WTC11 (cell line): ENCODE measurements at places on chromosomes 7 and 10.
A peak's percentile ranks its signal among the peaks of the same experiment; 100 is the strongest.

- DNase-seq, result no peak
These were observed 35.8 kb downstream of the AIFM2 start for GRCh38 chr10:70096705-70097420.

GRCh38 chr7:143237366-143237765, 15.5 kb downstream of the TAS2R40 start:
- DNase-seq, result no peak

GRCh38 chr10:128405450-128405849, 279.2 kb upstream of the MKI67 start:
- DNase-seq, result no peak

GRCh38 chr10:109889867-109890266, 33.4 kb downstream of the XPNPEP1 start:
- DNase-seq, result no peak

DNA sequence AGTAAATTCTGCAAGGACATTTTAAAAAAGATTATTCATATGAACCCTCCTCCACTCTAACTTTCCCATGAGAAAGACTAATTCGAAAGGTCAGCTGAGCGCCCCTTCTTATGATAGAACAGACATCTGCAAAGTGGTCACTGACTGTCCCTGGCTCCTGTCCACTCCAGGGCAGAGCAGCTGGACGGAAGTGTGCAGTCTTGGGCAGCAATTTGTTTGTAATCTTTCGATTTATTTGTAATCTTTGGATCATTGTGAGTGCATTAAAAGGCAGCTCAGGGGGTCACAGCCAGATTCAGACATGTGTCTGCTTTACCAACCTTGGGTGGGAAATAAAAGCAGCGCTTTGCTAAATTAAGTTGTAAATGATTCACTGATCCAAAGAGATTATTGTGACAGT, 158.8 kb upstream of the ADARB2 start:
- DNase-seq, result no peak

GRCh38 chr10:86630079-86630478, 24.3 kb upstream of the OPN4 start:
- no peak for DNase-seq

GRCh38 chr10:74417397-74417796, 266.4 kb downstream of the ADK start:
- DNase-seq, result no peak

DNA sequence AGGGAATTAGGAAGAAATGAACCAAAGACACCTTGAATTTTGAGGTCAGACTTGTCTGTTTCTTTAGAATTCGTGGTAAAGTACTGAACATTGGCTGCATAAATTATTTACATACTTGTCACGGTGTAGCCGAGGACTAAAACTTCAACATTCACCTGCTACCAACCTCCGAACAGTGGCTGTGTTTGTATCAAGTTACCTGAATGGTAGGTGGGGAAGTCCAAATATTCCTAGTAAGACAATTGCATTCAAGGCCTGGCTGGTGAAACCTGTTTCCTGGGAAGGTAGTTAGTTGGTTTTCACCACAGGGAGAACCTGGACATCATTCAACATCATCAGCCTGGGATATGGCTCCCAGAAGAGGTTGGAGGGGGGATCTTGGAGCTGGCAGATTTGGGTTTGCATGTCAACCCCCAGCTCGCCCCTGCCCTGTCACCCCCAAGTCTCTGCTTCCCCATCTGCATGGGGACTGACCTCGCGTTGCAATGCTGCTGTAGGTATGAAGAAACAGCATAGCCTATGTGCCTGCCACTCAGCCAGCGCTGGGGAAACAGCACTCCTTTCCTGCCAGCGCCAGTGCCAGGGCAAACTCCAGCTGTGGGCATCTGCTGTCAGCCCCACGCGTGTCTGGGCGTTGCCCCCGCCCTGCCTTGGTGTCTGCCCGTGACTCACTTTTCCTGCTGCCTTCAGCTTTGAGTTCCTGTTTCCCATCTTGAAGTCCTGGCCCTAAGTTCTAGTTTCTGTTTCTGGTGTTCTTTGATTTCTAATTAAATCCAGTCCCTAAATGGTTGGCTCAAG, 12.7 kb upstream of the LARP4B start:
- no peak for DNase-seq

GRCh38 chr7:151311294-151311864, 30.2 kb upstream of the NUB1 start:
- DNase-seq, result peak; percentile 60

GRCh38 chr7:109109558-109109957, 539.9 kb downstream of the DNAJB9 start:
- no peak for DNase-seq

DNA sequence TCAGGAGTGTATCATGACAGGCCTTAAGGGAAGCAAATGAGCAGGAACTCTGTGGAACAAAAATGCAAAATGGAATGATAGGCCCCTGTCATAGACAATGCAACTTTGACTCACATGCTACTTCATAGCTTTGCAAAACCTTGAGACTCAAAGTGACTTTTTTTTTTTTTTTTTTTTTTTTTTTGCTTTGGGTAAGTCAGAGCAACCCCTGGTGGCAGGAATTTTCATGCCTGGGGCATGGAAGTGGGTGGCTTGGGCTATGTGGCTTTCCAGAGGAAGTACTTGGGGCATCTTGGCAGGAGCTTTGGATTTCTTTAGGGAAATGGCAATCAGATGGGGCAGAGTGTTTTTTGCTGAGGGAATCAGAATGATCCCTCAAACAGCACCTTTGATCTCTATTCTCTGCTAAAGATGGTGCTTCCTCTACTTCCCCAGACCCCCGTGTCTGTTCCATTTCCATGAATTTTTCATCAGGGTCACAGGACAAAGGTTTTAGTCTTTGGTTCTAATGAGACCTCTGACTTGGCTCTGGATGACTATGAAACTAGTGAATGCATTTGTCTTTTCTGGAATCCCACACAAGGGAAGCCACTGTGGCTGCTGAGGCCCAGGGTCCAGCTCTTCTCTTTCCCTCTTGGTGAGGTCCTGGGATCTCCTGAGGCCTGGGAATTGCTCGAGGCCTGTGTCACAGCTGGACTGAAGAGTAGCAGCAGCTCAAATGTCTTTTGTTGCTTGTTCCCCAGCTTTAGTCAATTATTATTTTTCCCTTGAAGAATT, 62.8 kb downstream of the TACC2 start:
- DNase-seq, result peak; percentile 69

DNA sequence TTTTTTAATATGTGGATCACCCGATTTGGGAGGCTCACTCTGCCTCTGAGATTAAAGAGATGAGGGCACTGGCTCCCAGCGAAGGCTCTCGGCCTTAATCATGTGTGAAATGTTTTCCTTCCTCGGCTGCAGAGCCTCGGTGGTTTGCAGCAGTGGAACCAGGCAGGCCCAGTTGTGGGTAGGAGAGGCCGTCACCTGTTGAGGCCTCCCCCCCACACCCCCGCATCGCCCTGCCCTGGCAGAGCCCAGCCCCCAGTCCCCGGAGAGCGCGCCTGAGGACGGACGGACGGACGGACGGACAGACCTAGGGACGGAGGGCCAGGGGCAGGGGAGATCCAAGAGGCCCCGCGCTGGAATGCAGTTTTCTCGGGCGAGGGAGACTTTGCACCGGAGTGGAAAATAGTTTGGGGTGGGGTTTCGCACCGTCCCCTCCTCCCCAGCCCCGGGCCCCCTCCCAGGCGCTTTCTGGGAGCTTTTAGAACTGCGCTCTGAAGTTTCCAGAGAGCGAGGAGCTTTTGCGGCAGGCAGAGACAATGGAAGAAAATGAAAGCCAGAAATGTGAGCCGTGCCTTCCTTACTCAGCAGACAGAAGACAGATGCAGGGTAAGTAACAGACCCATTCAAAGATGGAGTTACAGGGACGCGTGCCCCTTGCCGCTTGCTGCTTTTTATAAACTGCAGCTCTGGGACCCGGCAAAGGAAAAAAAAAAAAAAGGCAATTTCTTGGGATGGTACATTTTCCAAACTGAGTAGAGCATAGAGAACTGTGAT, at the start of gene KIAA1217:
KIAA1217 (plus strand) TSS at position 478 of the 771 bp plus-strand sequence; CDS start at position 534, 56 bp downstream.
- peak; percentile 44 for DNase-seq

DNA sequence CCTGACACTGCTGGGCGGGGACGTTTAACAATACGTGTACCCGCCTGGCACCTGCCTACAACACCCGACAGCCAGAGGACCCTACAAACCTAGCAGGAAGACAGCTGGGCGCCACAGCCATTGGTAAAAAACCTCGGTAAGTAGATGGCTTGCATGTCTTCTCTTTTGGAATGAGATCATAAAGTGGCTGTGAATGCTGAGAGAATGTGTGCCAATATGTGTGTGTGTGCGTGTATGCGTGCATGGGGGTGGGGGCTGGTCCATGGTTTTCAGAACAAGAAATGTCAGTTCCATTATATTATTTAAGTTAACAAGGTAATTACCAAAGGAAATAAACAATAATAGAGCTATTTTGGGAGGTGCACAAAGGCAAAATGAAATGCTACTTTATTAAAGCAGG, 39.2 kb downstream of the PAPOLB start:
- DNase-seq, result no peak

DNA sequence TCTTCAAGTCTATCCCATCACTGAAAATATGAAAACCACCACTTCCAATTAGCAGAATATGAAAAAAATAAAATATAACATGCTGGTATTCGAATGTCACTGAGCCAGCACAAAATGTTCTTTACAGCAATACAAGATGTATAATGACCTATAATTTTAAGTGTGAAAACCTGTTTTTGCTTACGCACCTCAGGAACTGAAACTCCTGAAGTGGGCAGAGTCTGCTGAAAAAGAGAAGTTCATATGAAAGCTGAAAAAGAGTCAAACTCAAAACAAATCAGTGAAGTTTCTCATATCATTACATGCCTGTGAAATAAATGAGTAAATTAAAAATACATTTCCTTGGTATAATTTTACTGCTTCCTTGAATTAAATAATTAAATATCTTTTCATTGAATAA, 272.5 kb downstream of the DGKB start:
- DNase-seq, result no peak

- DNase-seq, result no peak
These were observed 23.3 kb downstream of the TBATA start for GRCh38 chr10:70761727-70762350.

DNA sequence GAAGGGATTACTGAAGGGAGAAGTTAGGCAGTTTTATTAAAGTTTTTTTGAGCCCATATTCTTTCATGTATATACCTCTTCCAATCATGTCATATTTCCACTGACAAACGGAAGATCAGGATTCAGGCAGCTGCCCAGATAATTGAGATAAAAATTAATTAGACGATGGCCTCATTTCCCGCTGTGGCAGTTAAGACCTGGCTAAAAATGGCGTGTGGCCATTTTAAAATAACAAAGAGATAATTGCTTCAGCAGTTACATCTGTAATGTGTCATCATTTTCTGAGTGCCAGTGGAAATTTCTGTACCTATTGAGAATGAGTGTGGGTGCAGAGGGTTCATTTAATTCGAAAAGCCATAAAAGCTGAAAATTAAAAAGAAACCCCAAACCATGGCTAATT, 215.1 kb downstream of the STK31 start:
- no peak for DNase-seq

DNA sequence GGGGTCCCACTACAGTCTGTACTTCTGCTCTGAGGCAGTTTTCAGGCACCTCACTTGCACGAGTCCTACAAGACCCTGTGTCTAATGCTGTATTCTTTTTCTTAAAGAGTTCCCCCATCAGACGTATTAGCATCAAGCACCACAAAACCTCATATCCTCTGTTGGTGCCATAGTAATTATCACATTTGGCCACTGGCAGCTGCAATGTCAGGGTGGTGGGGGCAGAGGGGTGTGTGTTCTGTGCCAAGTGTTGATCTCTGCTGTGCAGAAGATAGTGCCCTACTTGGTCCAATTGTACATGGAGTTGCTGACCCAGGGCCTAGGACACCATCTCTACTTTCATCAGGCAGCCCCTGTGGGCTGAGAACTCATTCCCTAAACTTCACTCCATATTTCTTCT, 20.0 kb upstream of the JAZF1 start:
- no peak for DNase-seq

- no peak for DNase-seq
These were observed 26.5 kb upstream of the TRIM8 start for GRCh38 chr10:102617816-102618215.

DNA sequence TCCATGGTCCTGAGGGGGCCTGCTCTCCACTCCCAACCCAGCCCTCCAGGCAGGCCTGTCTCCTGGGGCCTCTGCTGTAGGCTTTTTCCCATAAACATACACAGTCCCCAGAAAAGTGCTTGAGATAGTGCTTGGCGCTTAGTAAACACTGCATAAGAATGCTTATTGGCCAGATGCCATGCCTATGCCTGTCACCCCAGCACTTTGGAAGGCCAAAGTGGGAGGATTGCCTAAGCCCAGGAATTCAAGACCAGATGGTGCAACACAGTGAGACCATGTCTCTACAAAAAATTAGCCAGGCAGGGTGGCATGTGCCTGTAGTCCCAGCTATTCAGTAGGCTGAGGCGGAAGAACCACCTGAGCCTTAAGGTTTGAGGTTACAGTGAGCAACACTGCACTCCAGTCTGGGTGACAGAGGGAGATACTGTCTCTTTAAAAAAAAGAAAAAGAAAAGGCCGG, 24.6 kb upstream of the ASL start:
- no peak for DNase-seq

DNA sequence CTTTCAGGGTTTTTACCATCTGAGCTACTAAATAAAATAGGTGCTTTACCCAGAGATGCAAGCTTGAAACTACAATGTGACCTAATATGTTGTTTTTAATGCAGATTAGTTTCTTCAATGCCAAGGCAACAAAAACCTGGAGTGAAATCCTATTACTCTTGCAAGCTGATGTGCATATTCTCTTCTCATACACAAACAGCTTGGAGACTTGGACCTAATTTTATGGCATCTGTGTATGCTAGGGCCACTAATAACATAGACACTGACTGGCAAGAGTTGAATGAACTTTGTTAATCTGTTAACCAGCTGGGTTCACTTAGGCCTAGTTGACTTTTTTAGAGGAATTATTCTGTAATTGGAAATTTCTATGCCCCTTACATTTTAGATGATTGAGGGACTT, 23.4 kb upstream of the SMIM30 start:
- DNase-seq, result no peak

GRCh38 chr7:108568801-108569380, 615 bp downstream of the THAP5 start:
- DNase-seq, result no peak

DNA sequence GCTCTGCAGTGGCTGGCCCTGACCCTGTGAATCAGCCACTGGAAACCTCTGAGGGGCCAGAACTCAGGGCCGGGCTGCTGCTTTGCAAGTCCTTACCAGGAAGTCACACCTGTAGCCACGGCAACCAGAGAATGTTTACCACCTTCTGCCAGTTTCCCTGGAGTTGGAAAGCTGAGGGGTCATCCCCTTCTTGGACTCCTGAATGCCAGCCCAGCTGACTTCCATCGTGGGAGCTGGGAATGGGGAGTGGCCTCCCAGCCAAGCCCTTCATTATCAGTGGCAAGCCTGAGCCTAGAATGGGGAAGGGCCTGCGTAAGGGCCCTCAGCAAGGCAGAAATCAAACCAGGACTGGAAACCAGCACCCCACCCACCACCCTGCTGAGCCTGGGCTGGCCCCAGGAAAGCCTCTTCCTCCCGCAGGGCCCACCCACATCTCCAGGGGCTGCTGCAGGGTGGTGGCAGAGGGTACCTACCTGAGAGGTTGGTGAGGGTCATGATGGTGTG, 6.5 kb upstream of the CRHR2 start:
- DNase-seq, result peak; percentile 42

GRCh38 chr7:25786936-25787335, 365.1 kb upstream of the NFE2L3 start:
- no peak for DNase-seq
